ENCODE measurements at places on chromosomes 12 and 14.
A peak's percentile ranks its signal among the peaks of the same experiment; 100 is the strongest.

GRCh38 chr14:23093991-23094665, 808 bp downstream of the ACIN1 start:
- peak; percentile 74 for DNase-seq

GRCh38 chr12:57623385-57623784, 9.6 kb downstream of the B4GALNT1 start:
- no peak for DNase-seq

GRCh38 chr14:55762595-55763232, 182.7 kb downstream of the KTN1 start:
- DNase-seq = no peak

DNA sequence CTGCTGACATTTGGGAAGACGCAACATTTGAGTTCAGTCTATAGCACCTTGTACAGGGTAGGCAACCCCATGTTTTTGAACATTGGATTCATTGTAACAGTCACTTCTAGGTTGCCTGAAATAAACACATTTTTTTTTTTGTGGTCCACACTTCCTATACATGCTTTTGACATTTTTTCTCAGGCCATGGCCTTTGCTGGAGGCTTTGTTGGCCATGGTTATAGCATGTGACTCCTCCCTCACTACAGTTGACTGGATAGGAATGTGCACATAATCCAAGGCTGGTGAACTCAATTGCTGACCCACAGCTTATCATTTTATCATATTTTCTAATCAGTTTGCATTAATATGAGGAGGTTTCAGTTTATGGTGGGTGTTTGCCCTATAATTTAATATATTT, 60.6 kb downstream of the TMEM117 start:
- DNase-seq = no peak

Data from naive thymus-derived CD8-positive, alpha-beta T cell (primary cell).